ENCODE measurements at places on chromosomes 3 and 15. TPM values are rescaled to one million over a fixed set of nuclear protein-coding genes. Genes with fewer than 3 reads are reported as not detected.

Gene PIERCE2
- polyA plus RNA-seq: 4.2 TPM

Gene GOLGA6B
- not detected for polyA plus RNA-seq

Gene ITGA11
- 1.2 TPM for polyA plus RNA-seq

Gene TRIM71
- 0.10 TPM for polyA plus RNA-seq

Gene CD200
- polyA plus RNA-seq: 82.6 TPM

Gene FES
- polyA plus RNA-seq: 4.1 TPM

Gene WDR93
- 0.32 TPM for polyA plus RNA-seq

Gene LRRC34
- polyA plus RNA-seq: 2.9 TPM

Gene USP8
- polyA plus RNA-seq: 17.2 TPM

Gene CCR1
- 1.3 TPM for polyA plus RNA-seq

Gene ACTRT3
- 0.37 TPM for polyA plus RNA-seq

Gene MYEF2
- polyA plus RNA-seq: 39.3 TPM

Gene CSTA
- 0.51 TPM for polyA plus RNA-seq

Gene CHRFAM7A
- polyA plus RNA-seq: 0.61 TPM

Gene ELL3
- 10.6 TPM for polyA plus RNA-seq

Gene LPCAT4
- 39.0 TPM for polyA plus RNA-seq

Gene RTP4
- 2.0 TPM for polyA plus RNA-seq

Gene PLIN1
- 3.3 TPM for polyA plus RNA-seq

Gene ADGRG7
- polyA plus RNA-seq: not detected

Gene ADAMTS9
- 2.7 TPM for polyA plus RNA-seq

Gene GRM7
- 0.93 TPM for polyA plus RNA-seq

Gene MESP2
- 1.6 TPM for polyA plus RNA-seq

Gene GHSR
- not detected for polyA plus RNA-seq

Gene ITGB5
- polyA plus RNA-seq: 18.8 TPM

Gene GOLGA8M
- not detected for polyA plus RNA-seq

Gene FAM81A
- polyA plus RNA-seq: 10.4 TPM

Gene TMEM212
- not detected for polyA plus RNA-seq

Gene KLHL18
- polyA plus RNA-seq: 12.1 TPM

Gene SV2B
- 61.6 TPM for polyA plus RNA-seq

Gene SLC12A1
- not detected for polyA plus RNA-seq

Gene HOMER2
- polyA plus RNA-seq: 12.1 TPM

Gene GOLGA8T
- polyA plus RNA-seq: not detected

Gene PTX3
- 0.81 TPM for polyA plus RNA-seq
